ENCODE measurements at places on chromosomes 6 and 20. TPM values are rescaled to one million over a fixed set of nuclear protein-coding genes. Genes with fewer than 3 reads are reported as not detected.

BPIFA1 gene
- total RNA-seq: not detected

LY86 gene
- total RNA-seq: 2.6 TPM

SDCBP2 gene
- total RNA-seq: 2.2 TPM

GRCh38 chr6:119598883-119599282, 249.3 kb upstream of the MAN1A1 start:
- no peak for DNase-seq

- DNase-seq: no peak
These were observed 24.5 kb upstream of the TCFL5 start for GRCh38 chr20:62885896-62886708.

DNA sequence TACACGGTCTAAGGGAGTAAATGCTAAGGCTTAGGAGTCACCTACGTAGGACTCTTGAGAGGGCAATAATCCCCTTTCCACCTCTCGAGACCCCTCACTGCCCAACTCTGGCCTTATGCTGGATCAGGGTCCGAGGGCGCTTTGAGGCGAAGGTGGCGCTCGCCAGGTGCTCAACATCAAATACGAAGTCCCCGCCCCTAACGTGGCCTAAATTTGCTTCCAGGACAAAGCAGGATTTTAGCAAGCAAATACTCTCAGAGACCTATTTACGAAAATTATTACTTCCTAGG, 406 bp upstream of the TRIM26 start:
- no peak for DNase-seq

DNA sequence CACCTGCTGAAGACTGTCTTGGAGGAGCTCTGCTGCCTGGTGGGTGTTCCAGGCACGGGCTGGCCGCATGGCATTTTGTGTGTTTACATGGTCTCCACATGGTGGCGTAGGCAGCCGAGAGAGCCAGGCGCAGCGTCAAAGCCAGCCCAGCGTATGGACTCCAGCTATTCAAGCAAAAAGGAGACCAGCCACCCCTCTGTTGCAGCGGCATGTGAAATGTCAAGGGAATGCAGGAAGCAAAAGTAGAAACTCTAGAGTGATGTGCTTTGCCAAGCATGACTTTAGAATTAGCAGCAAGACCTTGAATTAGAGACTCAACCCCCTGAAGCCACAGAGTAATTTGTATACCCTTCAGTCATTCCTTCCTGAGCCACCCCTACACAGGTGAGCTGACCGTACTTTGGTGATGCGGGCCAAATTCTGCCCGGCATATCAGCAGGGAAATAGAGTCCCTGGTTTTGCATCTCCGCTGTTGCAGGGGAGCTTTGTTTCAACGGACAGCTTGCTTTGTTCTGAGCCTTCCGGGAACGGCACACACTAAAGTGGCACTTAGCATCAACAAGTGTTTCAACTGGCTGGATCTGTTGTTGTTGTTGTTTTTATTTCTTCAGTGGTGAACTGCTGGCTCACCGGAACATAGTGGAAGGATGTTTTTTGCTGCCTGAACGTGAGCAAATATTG, 48.5 kb downstream of the FNDC1 start:
- peak; percentile 36 for DNase-seq

GRCh38 chr6:158033751-158034702, 52.4 kb downstream of the SYNJ2 start:
- DNase-seq: no peak
